ENCODE measurements at places on chromosomes 2 and 18.

- DNase-seq: no peak
Measured at GRCh38 chr2:106158871-106159270, 35.2 kb downstream of the UXS1 start.

GRCh38 chr18:12645751-12646203, 12.1 kb downstream of the SPIRE1 start:
- DNase-seq: no peak

DNA sequence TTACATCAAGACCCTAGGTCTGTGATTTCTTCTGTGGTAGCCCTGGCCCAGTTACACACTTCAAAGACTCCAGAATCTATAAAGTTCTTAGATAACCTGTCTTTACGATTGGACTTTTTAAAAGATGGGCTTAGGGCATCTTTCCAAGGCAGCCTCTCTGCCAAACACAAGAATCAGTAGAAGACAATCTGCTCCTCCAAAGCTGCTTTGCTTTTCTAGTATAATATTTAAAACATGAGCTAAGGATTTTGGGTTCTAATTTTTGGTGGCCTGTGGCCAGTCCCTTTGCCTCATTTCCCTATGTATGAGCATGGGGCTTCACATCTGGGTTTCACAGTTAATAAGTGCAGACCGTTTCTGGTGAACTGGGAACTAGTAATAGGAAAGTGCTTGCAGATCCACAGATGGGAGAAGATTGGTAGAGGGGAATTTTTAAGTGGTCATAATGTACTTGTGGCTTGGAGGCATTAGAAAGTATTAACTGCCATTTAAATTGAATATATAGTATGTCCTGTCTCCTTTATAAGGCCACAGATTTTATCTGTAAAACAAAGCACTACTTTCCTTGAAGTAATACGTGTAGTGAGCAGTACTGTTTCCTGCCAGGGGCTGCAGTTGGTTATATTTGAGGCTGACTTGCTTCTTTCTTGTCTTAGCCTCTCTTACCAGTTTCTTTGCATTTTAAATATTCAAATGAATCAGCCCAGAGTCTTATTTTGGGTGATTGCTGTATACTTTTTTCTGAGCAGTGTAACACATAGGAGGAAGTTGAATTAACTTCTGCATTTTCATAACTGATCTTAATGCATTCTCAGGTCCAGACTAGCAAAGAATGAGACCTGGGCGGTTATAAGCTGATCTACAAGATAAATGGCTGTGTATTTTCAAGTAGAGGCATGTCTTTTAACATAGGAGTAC, 1.5 kb downstream of the ARPC2 start:
- peak; percentile 56 for DNase-seq

DNA sequence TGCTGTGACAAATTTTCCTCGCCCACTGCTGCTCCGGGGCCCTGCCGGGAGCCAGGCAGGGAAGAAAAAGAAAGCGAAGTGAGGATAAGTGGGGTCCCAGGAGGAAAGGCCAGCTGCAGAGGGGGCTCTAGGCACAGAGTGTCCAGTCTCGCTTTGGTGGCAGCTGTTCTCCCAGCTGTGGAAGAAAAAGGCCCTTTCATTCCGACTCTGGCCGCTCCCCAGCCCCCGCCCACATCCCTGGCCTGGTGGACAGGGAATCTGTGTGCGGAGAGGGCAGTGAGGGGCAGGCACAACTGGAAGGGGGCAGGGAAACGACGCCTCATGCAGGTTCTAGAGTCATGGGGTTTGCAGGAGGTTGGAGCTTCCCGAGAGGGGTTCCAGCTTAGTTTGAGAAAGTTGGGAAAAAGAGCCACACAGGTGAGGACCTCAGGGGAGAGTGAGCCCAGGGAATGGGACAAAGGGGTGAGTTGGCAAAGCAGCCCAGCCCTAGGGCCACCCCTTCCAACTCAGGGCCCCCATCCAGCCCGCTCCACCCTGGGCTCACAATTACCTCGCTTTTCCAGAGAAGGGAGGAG, 1.8 kb downstream of the RTKN start:
- no peak for DNase-seq

GRCh38 chr2:112073875-112074274, 18.8 kb downstream of the TMEM87B start:
- DNase-seq: no peak

- no peak for DNase-seq
Measured at GRCh38 chr2:209526561-209526960, 102.7 kb downstream of the MAP2 start.

DNA sequence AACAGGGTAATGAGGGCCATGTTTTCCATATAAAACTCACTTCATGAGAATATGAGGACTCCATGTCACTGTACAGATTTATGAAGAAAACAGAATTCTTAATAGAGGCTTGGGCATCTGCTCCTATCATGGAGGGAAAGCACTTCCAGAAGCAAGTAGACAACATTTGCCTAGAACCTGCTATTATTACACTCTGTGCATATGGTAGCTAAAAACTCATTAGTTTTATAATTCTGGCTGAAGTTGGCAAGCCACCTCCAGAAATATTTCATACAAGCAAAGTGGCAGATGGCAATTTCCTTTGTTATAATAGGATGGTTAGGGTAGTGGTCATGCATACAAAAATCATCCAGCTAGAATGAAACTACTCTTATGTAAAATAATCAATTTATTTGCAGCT, 65.8 kb upstream of the TLK1 start:
- no peak for DNase-seq

DNA sequence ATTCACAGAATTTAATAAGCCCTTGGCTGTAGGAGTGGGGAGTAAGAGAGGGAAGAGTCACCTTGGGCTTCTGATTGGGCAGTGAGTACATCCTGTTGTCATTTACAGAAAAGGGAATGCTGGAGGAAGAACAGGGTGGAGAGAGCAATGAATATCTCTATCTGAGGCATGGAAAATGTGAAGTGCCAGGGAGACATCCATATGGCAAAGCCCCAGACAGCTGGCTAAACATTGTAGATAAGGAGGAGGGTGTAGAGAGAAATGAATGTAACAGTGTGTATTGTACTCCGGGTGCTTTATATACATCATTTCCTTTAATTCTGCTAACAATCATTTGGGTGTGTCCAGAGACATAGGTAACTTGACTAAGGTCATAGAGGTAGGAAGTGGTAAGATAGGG, 103.5 kb downstream of the UPP2 start:
- DNase-seq: no peak

DNA sequence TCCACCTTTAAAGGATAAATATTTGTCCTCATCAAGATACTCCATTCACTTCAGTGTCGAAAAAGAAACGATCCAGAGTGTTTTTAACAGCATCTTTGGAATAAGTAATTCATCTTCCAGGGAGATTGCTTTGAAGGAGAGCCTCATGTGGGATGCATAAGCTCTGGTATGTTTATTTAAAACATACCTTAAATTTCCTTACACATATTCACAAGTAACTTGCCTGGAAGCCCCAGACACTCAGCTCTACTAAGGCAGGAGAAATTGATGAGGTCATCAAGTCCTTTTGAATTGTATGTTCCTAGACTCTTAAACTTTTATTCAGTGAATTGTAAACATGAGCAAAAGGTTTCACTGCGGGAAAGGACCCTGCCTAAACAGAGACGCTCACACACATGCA, 103.0 kb downstream of the CDK15 start:
- no peak for DNase-seq

- no peak for DNase-seq
Measured at GRCh38 chr2:137117385-137117784, 352.0 kb downstream of the THSD7B start.

DNA sequence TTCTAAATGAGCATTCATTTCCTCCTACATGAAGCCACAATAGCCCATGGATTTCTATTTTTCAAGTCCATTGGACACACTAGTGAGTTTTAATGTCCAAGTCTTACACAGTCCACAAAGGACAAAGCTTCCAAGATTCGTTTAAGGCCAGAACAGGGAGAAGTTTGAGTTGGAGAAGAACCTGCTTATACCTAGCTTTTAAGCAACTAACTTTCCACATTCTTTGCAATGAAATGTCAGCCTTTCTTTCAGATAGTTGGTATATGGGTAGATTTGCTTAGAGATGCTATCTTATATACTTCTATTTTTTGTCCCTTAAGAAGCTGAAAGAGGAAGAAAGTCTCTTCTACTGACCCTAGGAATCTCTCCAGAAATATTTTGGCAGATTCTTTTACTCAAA, 66.1 kb upstream of the NPAS2 start:
- DNase-seq: no peak

GRCh38 chr2:152240559-152241231, 65.1 kb upstream of the STAM2 start:
- DNase-seq: no peak

GRCh38 chr2:205352593-205352992, 329.7 kb upstream of the NRP2 start:
- no peak for DNase-seq

- DNase-seq: no peak
Measured at GRCh38 chr2:224155896-224156295, 116.8 kb upstream of the SERPINE2 start.

DNA sequence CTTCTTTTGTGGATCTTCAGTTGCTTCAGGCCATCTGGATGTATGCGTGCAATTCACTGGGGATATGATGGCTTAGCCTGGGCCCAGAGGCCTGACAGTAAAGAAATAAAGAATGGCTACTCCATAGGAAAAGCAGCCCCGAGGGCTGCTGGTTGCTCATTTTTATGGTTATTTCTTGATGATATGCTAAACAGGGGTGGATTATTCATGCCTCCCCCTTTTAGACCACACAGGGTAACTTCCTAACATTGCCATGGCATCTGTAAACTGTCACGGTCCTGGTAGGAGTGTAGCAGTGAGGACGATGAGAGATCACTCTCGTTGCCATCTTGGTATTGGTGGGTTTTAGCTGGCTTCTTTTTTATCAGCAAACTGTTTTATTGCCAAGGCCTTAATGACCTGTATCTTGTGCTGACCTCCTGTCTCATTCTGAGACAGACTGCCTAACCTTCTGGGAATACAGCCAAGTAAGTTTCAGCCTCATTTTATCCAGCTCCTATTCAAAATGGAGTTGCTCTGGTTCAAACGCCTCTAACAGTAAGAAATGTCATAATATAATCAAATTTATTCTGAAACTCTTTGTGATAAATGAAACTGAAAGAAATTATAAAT, 60.5 kb downstream of the DSEL start:
- no peak for DNase-seq

GRCh38 chr18:13191031-13191430, 27.5 kb upstream of the LDLRAD4 start:
- no peak for DNase-seq

DNA sequence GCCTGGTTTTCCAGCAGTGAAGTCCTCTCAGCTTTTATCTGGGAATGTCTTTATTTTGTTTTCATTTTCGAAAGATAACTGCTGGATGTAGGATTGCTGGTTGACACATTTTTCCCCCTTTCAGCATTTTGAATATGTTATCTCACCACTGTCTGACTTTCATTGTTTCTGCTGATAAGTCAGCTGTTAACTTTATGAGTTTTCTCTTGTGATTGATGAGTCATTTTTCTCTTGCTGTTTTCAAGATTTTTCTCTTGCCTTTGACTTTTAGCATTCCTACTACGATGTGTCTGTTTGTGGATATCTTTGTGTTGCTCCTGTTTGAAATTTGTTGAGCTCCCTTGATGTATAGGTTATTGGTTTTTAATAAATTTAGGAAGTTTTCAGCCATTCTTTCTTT, 85.5 kb downstream of the AGPS start:
- no peak for DNase-seq

DNA sequence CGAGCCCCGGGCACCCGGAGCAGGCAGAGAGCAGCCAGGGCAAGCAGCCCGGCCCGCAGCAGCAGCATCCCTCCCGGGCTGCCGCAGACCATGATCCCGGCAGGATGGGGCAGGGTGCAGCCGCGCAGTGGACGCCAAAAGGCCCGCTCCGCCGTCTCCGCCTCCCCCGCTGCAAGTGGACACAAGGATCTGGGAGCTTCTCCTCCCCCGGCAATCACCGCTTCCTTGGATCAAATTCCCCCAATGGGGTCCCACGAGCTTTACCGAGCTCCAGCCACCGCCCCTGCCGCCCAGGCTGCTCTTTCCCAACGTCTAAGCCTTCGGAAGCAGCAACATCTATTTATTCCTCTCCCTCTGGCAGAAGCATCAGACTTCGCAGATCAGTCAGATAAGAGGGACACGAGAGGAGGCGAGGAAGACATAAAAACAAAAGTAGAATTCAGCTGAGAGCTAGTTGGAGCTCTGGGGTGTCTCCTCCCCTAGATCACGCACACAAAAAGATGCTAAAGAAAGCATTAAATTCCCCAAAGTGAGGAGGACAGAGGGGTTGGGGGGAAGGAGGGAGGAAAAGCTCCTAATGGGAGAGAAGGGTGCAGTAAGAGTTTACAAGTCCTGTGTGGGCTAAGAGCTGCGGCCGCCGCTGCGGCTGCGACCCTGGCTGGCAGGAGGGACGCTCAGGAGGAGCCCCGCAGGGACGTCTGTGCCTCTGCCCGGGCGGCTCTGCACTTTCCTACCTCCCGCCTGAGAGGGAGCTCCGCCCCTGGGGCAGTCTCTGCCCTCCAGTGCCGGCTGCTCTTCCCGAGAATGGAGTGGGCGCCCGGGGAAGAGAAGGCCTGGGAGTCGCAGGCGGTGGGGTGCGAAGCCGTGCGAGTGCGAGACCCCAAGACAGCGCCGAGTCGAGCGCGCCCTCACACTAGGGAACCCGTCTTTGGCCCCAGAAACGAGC, at the start of gene FRZB:
TSS of gene FRZB (minus strand) at position 177 of the 946 bp plus-strand sequence. CDS start at position 92, 85 bp downstream.
- peak; percentile 43 for DNase-seq

GRCh38 chr18:25075783-25076182, 276.2 kb downstream of the ZNF521 start:
- no peak for DNase-seq

GRCh38 chr2:170361090-170361936, 183.4 kb downstream of the MYO3B start:
- peak; percentile 26 for DNase-seq

GRCh38 chr2:75003773-75004172, 45.3 kb downstream of the POLE4 start:
- DNase-seq: no peak

DNA sequence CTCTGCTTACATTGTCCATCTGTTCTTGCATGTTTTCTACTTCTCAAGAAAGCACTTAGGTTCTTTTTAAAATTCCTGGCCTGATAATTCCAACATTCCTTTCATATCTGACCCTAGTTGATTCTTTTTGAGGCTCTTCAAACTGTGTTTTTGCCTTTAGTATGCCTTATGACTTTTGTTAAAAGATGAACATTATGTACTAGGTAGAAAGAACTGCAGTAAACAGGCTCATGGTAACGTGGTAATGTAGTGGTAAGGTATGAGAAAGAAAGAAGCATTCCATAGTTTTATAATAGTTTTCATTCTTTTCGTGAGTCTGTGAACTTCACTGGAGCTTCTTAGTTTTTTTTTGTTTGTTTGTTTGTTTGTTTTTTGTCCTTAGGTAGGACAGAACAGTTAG, 306.4 kb downstream of the MBD2 start:
- DNase-seq: no peak

GRCh38 chr2:30252723-30253701, 21.7 kb downstream of the LBH start:
- DNase-seq: peak; percentile 59

- peak; percentile 31 for DNase-seq
Measured at GRCh38 chr2:25602333-25602723, 71.0 kb downstream of the DTNB start.

- DNase-seq: no peak
Measured at GRCh38 chr2:36562240-36562639, 35.7 kb downstream of the FEZ2 start.

- DNase-seq: no peak
Measured at GRCh38 chr2:43035922-43036321, 190.5 kb downstream of the ZFP36L2 start.

- no peak for DNase-seq
Measured at GRCh38 chr2:134906726-134907125, 11.9 kb upstream of the CCNT2 start.

GRCh38 chr2:209578394-209579001, 154.7 kb downstream of the MAP2 start:
- no peak for DNase-seq

GRCh38 chr2:217108086-217108485, 248.2 kb upstream of the TNP1 start:
- no peak for DNase-seq

GRCh38 chr18:48790869-48791635, 159.7 kb downstream of the SMAD7 start:
- DNase-seq: no peak
